ENCODE measurements at places on chromosomes 11 and 22. TPM values are rescaled to one million over a fixed set of nuclear protein-coding genes. Genes with fewer than 3 reads are reported as not detected.

The MCHR1 gene
- total RNA-seq: 4.6 TPM

The IGF2 gene
- 3.9 TPM for total RNA-seq

The SEPTIN3 gene
- total RNA-seq: 71.5 TPM

The RBX1 gene
- 109 TPM for total RNA-seq

The SLC22A9 gene
- total RNA-seq: 0.09 TPM

The TH gene
- total RNA-seq: 1.1 TPM

The KIAA0930 gene
- 41.6 TPM for total RNA-seq

The ALX4 gene
- total RNA-seq: 0.14 TPM

The SIK2 gene
- 10.6 TPM for total RNA-seq

The RRM1 gene
- 61.7 TPM for total RNA-seq

The UPB1 gene
- 0.30 TPM for total RNA-seq

The FANCF gene
- 17.3 TPM for total RNA-seq

The OR2AG2 gene
- 0.21 TPM for total RNA-seq

The PARVG gene
- total RNA-seq: 0.59 TPM

The OR51D1 gene
- 0.13 TPM for total RNA-seq

The SCUBE1 gene
- total RNA-seq: 4.6 TPM

The DLG2 gene
- total RNA-seq: 12.4 TPM

The PAMR1 gene
- 1.1 TPM for total RNA-seq

The MOGAT2 gene
- 0.31 TPM for total RNA-seq

The LSP1 gene
- total RNA-seq: 3.7 TPM

The LRRC75B gene
- 4.9 TPM for total RNA-seq

The ZNF280B gene
- total RNA-seq: 4.3 TPM

The HBE1 gene
- total RNA-seq: not detected

The KRTAP5-8 gene
- 0.37 TPM for total RNA-seq

The LRRC74B gene
- 6.7 TPM for total RNA-seq

The FXYD6 gene
- 0.18 TPM for total RNA-seq

The MAP4K2 gene
- total RNA-seq: 13.5 TPM

The LGR4 gene
- total RNA-seq: 73.5 TPM

The ANO9 gene
- total RNA-seq: 3.4 TPM

The GPR83 gene
- 0.39 TPM for total RNA-seq

The RFPL2 gene
- total RNA-seq: 1.2 TPM

The RIMBP3B gene
- 0.77 TPM for total RNA-seq

The MS4A3 gene
- not detected for total RNA-seq

The APOBEC3H gene
- total RNA-seq: not detected

The RHOD gene
- 6.2 TPM for total RNA-seq

The AP5B1 gene
- 5.1 TPM for total RNA-seq

The MEI1 gene
- 0.32 TPM for total RNA-seq

The KCNE3 gene
- 0.30 TPM for total RNA-seq

The OR52N4 gene
- total RNA-seq: 0.63 TPM

The TMEM191B gene
- total RNA-seq: 7.3 TPM

The NRXN2 gene
- 120 TPM for total RNA-seq

The SLC7A4 gene
- total RNA-seq: 0.71 TPM

The TNNI2 gene
- total RNA-seq: not detected

The KAT5 gene
- 44.4 TPM for total RNA-seq

The CASP1 gene
- total RNA-seq: 29.1 TPM
